ENCODE measurements at places on chromosomes 2 and 18.

DNA sequence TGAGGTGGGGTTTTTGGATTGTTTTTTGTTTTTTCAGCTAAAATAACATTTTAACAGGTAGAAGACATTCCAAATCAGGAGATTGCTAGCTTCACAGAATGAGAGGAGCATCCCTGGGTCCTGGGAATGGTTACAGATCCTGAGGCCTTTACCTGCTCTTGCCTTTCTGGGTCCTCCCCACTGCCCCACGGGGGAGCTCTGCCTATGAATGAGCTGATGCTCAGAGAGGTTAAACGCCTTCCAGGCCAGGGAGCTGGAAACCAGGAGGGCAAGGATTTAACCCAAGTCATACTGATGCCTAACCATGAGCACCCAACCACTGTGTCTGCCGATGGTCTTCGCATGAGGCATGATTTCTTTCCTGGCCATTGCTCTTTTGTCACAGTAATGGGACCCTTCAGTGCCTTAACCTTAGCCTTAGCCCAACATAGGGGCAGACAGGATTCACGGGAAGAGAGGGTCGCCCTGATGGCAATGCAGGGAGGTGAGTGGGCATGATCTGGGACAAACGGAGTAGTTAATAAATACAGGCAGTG lies 16.1 kb downstream of the MOCOS start:
- no peak for DNase-seq

- DNase-seq, result no peak
Measured at GRCh38 chr2:108316461-108317258, 28.0 kb downstream of the SULT1C2 start.

GRCh38 chr2:235496239-235496621 lies 2.4 kb downstream of the AGAP1 start:
- DNase-seq, result no peak

- no peak for DNase-seq
Measured at GRCh38 chr2:72214429-72215143, 66.9 kb upstream of the CYP26B1 start.

DNA sequence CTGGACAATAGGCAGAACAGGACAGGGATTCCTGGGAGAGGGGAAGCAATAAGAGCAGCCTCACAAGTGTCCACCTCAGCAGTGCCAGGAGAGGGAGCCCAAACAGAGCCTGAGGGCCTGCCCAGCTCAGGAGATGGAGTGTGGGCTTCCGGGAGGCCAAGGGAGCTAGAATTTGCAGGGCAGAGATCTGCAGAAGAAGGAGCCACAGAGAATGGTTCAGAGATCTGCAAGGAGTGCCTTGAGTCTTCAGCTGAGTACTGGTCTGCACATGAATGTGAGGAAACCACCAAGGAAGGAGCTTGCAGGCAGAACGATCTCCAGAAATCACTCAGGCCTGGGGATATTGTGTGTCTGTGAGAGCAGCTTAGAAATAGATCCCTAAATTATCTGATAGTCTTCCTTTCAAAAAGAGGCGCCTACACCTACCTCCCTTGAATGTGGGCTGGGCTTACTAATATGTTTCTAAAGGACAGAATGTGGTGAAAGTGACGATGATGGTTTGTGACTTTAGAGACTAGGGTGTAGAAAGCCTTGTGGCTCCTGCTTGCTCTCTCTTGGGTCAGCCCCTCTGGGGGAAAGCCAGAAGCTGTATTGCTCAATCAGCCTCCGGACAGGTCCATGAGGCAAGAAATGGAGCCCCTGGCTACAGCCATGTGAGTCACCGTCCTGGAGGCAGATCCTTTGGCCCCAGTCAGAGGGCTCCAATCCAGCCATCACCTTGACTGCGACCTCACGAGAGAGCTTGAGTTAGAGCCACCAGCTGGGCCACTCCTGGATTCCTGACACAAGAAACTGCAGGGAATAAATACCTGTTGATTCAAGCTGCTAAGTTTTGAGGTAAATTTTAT lies 7.6 kb upstream of the LPIN1 start:
- DNase-seq, result no peak

- no peak for DNase-seq
Measured at GRCh38 chr2:113915082-113915819, 25.4 kb downstream of the ACTR3 start.

- DNase-seq, result no peak
Measured at GRCh38 chr2:120384486-120385354, 38.8 kb downstream of the INHBB start.

DNA sequence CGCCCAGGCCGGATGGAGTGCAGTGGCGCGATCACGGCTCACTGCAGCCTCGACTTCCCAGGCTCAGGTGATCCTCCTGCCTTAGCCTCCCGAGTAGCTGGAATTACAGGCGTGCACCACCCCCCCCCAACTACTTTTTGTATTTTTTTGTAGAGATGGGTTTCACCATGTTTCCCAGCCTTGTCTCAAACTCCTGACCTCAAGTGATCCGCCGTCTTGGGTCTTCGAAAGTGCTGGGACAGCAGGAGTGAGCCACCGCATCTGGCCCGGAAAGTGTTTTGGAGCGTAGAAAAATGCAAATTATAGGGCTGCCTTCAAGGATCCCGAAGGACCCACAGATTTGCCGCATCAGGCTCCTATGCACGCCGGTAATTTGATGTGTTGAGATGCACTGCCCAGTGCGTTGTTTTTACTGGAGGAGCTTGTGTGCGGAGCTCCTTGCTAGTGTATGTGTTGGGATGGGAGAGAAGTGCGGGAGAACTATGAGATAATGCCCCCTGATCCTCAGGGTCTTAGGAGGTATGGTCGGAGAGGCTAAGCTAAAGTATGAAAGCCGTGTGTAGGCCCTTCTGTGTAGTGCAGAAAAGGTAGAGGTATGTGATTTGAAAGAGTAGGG lies 1.2 kb upstream of the CLASP1 start:
- no peak for DNase-seq

DNA sequence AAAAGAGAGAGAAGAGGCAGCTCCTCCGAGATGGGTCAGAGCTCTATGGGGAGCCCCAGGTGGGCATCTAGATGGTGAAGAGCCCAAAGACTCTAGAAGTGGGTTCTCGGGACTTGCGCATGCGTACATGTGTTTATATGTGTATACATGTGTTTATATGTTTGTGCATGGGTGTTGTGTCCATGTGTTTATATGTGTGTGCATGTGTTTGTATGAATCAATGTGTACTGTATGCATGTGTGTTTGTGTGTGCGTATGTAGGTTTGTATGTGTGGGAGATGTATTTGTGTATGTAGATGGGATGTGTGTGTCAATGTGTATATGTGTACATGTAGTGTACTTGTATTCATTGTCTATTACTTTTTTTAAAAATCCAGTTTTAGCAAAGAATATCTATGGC lies 25.6 kb downstream of the DNPEP start:
- no peak for DNase-seq

- DNase-seq, result no peak
Measured at GRCh38 chr2:189144700-189145211, 34.8 kb downstream of the COL5A2 start.
